ENCODE measurements at places on chromosomes 5 and 9.

GRCh38 chr5:175867587-175868347 lies 3.6 kb upstream of the CPLX2 start:
- DNase-seq: peak; percentile 96

DNA sequence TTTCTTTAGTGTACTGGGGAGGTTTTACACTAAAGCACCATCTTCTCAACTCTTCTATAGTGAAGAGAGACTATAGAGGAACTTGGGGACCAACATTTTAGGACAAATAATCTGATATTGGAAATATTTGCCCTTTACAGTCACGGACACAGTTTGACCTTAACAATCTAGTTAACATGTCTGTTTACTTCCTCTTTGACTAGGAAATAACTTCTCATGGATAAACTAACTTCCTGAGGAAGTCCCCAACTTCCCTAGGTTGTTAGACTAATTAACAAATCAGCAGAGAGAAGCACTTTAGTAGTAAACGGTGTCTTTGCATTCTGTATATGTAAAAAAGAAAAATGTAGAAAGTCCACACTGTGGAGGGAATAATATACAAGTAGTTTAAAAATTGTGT lies 127.7 kb downstream of the FBXL7 start:
- no peak for DNase-seq

DNA sequence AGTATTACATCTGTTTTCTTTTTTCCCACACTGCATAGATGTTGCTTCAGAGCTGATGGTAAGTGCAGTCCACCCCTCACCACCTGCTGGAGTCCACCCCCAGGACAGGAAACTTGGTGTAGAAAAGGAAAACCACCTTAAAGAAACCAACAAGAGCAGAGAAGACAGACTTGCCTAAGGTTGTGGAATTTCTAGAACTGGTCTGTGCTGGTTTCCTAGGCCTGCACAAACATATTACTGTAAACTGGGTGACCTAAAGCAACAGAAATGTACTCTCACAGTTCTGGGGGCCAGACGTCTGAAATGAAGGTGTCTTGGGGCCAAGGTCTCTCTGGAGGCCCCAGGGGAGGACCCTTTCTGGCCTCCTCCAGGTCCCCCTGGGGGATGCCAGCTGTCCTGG lies 293.4 kb upstream of the IRX1 start:
- DNase-seq: no peak

- DNase-seq: no peak
Observed at GRCh38 chr5:64659289-64659688, 31.0 kb upstream of the SHISAL2B start.

Measured in A549 (cell line).